ENCODE measurements at places on chromosomes 13 and 19.

DNA sequence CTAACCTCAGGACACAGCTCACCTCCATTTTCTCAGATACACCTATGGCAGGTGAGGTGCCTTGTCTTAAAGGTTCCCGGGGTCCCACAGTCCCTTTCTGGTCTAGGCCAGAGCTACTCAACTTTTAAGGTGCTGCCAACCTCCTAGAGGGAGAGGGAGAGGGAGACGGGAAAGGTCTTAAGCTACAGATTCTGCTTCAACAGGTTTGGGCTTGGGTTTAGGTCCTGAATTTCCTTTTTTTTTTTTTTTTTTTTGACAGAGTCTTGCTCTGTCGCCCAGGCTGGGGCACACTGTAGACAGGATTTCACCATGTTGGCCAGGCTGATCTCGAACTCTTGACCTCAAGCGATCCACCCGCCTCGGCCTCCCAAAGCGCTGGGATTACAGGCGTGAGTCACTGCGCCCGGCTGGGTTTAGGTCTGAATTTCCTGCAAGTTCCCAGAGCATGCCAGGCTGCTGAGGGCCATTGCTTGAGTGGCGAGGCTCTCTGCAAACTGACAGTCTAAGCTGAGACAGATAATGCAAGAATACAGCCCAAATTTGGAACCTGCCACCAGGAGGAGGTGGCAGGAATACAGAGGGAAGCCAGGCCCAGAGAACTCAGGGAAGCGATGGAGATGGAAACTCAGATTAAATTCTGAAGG lies 7.8 kb upstream of the SYCN start:
- DNase-seq: no peak

DNA sequence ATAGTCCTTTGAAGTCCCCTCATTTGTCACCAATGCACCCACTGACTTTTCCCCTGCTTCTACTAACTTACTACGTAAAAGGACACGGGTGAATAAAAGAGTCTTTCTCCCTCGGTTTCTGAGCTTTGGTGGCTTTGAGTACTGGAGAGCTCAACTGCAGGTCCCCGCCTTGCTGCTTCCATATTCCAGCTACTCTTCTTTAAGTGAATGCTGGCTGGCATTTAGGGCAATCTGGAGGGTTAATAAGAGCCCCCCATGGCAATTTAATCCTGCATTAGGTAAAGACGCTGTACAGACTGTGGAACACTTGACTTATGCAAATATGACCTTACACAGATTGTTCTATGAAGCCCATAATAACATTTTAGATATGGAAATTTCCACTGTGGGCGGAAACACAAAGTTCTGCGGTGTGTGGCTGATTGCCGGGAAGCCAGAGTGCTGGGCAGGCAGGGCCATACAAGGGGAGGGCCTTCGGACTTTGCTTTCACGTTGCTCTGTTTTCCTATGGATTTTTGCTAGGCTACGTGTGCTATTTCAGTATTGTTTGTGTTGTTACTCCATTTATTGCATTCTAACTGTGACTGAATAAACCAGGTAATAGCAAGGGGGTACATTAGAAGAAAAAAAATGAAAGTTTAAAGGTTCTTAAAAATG lies 97.5 kb downstream of the SLC10A2 start:
- DNase-seq: no peak

- DNase-seq: no peak
Observed at GRCh38 chr19:51520728-51521127, 10.7 kb downstream of the SIGLEC6 start.

- no peak for DNase-seq
Observed at GRCh38 chr13:73000027-73000674, 58.7 kb upstream of the KLF5 start.

- DNase-seq: no peak
Observed at GRCh38 chr13:102903659-102904407, 58.0 kb downstream of the ERCC5 start.

GRCh38 chr19:4061178-4061682 lies 5.5 kb downstream of the ZBTB7A start:
- DNase-seq: no peak

DNA sequence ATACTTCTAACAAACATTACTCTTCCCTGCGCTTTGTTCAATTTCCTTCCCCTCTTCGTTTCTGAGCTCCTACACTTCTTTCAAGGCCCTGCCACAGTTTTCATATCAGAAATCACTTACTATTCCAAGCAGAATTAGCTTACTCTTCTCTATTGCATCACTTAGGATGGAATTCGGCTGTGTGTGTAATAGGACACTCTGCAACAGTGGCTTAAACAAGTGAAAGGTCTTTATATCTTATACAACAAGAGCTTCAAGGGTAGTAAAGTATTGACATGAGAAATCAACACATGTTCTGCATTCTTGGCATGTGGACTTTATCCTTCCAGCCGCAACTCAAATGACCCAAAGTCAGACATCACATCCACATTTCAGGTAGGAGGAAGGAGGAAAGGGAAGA lies 279.6 kb downstream of the PCDH20 start:
- DNase-seq: no peak

DNA sequence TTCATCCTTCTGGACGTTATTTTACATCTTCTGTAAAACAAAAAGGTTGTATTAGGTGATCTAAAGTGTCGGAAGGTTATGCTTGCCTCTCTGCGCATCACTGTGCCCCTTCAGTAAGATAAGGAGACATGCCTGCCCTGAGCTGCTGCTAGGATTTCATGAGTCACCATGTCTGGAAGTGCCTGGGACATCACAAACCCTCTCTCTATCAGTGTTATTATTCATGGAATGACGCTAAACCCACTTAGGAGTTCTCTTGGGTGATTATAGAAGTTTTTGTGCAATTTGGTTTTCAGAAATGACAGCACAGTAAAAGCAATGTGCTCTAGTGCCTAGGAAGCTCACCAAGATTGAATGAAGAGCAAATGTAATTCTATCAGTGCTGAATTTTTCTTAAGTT lies 617.7 kb downstream of the DCT start:
- no peak for DNase-seq

DNA sequence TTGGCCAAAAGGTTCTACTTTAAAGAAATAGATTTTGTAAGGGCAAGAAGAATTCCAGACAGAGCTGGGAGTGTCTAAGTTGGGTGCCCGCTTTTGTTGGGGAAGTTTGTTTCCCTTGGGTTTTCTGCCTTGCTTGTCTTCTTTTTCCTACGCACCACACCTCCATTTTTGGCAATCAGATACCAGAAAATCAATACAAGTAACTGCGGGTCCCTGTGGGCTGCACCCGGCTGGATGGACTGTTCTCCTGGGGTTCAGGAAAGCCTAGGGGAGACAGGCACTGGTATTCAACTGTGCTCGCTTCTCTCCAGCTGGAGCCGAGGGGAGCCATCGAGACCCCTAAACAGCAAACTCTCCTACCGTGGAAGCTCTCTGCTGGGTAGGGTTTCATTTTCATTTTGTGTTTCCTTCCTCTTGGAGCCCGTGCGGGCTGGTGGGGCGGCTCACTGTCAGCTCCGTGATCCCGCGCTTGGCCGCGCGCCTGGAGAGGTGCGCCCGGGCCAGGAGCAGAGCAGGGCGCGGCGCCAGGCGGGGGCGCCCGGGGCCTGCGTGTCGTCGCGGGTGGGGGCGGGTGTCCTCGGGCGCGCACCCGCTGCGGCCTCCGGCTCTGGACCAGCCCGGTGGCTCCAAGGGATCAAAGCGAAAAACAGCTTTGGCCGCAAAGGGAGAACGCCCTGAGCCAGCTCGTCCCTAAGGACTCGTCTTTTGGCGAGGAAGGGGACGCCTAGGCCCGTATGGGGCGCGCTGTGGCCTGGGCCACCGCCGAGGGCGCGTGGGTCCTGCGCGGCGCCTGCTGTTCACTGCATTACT lies 347.2 kb downstream of the ZNF536 start:
- no peak for DNase-seq

DNA sequence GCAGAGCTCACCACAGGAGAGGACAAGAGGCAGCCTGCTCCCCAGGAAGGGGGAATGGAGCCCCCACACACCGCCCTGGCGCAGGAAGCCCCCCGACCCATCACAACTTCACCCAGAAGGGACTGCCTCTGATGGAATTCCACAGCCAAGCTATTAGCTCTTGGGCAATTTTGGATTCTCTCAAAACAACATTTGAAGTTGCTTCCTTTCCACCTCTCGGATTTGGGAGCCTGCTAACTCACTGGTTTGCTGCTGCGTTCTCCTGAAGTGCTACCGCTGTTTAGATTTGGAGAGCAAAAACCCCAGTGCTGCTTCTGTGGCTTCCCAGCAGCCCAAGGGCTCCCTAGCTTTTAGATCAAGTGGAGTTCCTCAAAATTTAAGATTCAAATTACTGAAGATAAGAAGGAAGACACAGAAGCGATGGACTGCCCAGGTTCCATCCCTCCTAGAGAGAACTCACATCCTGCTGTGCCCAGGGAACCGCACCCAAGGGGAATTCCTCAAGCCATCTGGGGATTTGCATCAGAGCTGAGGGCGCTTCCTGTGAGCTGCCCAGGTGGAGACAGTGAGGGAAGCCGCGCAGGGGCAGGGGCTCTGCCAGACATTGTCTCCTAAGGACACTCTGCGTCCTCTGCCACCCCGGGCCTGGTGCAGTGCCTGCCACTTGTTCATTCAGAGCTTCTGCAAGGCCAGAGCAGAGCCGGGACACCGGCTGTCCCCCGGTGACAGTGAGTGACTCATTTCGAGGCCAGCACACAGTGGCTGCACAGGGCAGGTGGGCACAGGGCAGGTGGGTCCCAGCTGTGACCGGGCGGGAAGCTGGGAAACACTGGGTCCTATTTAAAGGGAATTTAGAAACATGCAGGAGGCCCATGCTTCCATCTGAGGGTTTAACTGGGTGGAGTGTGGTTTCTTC lies 45.5 kb downstream of the COL4A1 start:
- no peak for DNase-seq

GRCh38 chr19:39941615-39942365 lies 7.4 kb upstream of the FCGBP start:
- no peak for DNase-seq

- DNase-seq: no peak
Observed at GRCh38 chr13:28268800-28269223, 130.5 kb downstream of the PAN3 start.

DNA sequence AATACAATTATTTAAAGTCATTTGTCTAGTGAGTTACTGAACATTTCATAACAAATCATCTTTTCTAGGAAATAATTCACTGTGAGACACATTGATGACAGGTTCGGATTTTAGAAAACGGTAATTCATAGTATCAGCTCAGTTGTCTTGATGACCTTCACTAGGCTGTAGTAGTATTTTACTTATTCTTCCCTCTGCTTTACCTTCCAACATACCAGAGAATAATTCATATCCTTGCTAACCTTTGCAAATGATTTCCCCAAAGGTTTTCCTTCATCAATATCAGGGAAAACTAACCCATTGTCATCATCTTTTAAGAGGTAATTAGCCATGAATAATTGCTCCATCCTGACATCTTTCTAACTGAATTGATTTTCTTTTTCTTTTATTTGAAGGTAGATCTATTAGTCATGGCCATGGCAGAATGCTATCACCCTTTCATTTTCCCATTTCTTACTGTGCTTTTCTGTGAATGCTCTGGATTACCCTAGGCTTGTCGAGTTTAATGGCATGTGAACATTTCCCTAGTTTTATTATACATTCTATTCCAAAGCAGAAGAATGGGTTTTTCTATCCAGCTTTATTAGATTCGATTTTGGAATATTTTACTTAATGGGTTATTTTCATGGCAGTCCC lies 299.2 kb downstream of the OLFM4 start:
- no peak for DNase-seq

DNA sequence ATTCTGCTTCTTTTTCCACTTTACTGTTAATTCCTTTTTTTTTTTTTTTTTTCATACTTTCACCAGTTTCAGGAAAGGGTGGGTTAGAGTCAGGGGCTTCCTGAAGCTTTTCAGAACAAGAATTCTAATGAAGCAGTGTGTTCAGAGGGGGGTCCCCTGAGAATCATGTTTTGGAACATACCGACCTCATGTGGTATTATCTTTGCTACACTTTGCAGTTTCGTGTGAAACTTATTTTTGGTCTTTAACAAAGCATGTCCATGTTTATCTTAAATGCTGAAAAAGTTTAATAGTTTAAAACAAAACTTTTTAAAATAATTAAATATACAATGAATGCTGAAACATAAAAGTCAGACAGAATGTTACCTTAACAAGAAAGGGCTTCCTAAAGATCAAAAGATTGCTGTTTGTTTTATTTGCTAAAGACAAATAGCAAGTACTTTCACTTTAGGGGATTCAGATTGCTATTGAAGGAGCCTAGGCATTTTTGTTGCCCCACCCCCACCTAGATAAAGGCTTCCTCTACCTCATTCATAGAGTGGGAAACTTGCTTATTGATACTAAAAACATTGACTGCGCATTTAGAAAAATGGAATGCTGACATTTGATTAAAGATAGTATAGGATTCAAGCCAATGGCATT lies 21.1 kb upstream of the POMP start:
- DNase-seq: no peak

DNA sequence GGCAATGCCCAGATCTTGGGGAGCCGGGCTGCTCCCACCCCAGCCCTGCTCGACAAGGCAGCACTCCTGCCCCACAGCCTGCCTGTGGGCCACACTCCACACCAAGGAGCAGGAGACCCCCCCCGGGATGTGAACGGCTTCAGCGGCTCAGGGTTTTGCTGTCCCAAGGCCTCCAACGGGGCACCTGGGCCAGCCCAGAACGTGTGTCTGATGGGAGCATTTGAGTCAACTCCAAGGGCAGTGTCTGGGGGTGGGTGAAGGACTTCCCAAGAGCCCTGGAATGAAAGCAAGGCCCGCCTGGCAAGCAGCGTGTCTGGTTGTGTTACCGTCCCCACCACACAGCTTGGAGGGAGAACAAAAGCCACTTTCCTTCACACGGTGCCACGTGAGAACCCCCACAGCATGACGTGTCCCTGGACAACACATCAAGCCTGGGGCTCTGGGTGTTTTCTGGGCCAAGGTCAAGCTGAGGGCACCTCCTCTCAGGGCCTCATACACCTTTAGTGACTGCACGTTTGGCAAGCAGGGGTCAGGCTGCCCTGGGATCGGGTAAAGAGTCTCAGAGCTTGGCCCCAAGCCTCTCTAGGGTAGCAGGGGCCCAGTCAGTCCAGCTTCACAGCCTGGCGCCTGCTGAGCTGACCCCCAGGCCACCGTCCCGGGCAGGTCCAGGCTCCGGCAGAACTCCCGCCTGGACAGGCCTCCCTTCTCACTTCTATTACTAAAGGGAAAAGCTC lies 6.0 kb downstream of the C13orf46 start:
- no peak for DNase-seq

DNA sequence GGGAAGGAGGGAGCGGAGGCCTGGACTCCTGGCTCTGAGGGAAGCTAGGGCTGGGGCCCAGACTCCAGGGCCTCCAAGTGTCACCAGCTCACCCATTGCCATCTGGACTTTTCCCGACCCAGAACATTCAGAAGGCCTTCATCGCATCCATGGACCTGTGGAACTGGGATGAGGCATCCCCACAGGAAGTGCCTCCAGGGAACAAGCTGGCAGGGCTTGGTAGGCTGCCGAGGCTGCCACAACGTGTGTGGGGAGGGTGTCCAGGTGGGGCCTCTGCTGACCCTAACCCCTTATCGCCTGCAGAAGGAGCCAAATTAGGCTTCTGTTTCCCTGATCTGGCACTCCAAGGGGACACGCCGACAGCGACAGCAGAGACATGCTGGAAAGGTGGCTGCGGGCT lies 767 bp downstream of the ETV2 start:
- no peak for DNase-seq

- no peak for DNase-seq
Observed at GRCh38 chr13:41460074-41460465, 2.7 kb downstream of the RGCC start.

Measured in AG09319 (cell line).